Activated B cell treated with CpG ODN at 0.5 μM for 24 hours (primary cell): ENCODE measurements at places on chromosomes 1 and 21.

GRCh38 chr1:7435276-7436055 lies 335.6 kb upstream of the VAMP3 start:
- no peaks in the 10 kb centered on the region for H3K36me3 ChIP-seq
- no peak overlapping the region for H3K27ac ChIP-seq
- H3K4me3 ChIP-seq, result no peak overlapping the region
- DNase-seq, result no peak

DNA sequence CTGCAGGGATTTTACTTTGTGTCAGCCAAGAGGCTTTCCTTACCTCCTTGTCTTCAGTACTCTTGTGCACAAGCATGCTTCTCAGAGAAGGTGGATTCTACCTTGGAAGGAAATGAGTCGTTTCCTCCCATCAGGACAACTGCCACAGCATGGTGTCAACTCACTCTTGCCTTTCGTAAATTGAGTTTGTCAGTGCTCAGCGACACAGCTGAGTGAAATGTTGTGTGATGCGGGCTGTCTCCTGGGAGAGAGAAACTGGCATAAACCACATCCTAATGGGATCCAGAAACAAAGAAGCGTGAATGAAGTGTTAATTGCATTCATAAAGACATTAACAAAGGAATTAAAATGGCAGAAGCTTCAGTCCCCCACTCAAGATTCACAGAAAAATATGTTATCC lies 51.5 kb upstream of the SLC22A15 start:
- no peak overlapping the region for H3K27ac ChIP-seq
- no peaks in the 10 kb centered on the region for H3K36me3 ChIP-seq
- H3K4me3 ChIP-seq, result no peak overlapping the region
- peaks cover 2% of the 10 kb centered on the region for H3K27me3 ChIP-seq
- H3K4me1 ChIP-seq, result peaks cover 21% of the 10 kb centered on the region
- DNase-seq, result no peak

GRCh38 chr1:103517380-103518047 lies 8.0 kb upstream of the RNPC3 start:
- peaks cover 7% of the 10 kb centered on the region for H3K4me1 ChIP-seq
- H3K27ac ChIP-seq, result peak overlapping the region; percentile 36
- H3K4me3 ChIP-seq, result peak overlapping the region; percentile 36
- H3K27me3 ChIP-seq, result no peaks in the 10 kb centered on the region

DNA sequence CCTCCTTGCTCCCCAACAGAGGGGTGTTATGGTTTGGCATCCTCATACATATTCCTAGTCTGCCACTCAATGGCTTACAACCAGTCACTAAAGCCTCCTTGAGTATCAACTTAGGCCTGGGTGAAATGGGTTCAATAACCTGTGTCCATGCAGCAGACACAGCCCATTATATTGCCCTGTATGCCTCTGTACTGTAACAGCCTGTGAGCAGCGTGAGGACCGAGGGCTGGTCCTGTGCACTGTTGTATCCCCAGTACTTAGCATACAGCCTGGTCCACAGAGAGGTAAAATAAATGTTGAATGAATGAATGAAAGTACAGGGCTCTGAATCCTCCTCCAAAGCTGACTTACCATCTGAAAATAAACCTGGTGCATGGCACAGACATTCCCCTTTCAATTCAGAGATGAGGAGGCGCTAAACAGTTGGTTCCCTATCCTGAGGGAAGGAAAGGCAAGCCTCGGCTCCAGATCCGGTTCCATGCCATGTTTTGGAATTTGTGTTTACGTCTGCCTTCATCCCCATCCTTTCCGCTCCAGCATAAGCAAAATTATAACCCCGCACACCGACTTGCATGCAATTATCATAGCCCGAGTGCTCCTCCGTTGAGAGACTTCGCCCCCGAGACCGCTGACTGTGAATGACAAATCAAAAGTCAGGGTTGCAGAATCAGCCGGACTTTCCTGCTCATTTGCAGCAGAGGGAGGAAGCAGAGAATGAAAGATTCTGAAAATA lies 45.0 kb upstream of the DNAJC6 start:
- H3K4me3 ChIP-seq, result no peak overlapping the region
- DNase-seq, result no peak
- H3K36me3 ChIP-seq, result no peaks in the 10 kb centered on the region
- H3K27ac ChIP-seq, result no peak overlapping the region

- H3K4me3 ChIP-seq, result no peak overlapping the region
- H3K27ac ChIP-seq, result no peak overlapping the region
- no peak for DNase-seq
- H3K27me3 ChIP-seq, result no peaks in the 10 kb centered on the region
- H3K4me1 ChIP-seq, result no peaks in the 10 kb centered on the region
These were observed 133.0 kb downstream of the LRRC7 start for GRCh38 chr1:69700770-69701169.

DNA sequence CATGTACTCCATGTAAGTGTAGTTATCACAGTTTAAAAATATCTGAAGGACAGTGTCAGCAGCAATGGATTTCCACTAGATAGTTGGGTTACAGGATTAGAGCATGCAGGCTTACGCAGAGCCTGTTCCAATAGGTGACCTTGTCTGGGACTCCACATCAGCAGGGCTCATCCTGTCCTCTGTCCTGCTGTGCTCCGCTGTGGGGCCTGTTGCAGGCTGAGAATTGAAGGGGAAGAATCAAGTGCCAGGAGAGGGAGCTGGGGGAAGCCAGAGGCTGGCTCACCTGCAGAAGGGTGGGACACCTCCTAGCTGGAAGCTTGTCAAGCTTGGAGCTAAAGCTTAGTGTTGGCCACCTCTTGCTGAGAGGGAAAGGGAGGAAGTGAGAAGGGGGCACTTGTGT lies 62.8 kb downstream of the XCL2 start:
- DNase-seq, result no peak
- no peak overlapping the region for H3K4me3 ChIP-seq

DNA sequence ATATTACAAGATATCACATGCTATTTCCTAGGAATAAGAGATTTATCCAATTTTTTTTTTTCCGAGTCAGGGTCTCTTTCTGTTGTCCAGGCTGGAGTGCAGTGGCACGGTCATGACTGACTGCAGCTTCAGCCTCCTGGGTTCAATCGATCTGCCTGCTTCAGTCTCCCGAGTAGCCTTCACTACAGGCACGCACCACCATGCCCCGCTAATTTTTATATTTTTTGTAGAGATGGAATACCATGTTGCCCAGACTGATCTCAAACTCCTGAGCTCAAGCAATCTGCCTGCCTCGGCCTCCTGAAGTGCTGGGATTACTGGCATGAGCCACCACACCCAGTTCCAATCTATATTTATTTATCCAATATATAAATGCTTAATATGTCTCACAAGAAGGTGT lies 18.0 kb upstream of the WDTC1 start:
- H3K27me3 ChIP-seq, result no peaks in the 10 kb centered on the region
- no peaks in the 10 kb centered on the region for H3K36me3 ChIP-seq
- no peaks in the 10 kb centered on the region for H3K4me1 ChIP-seq
- H3K27ac ChIP-seq, result no peak overlapping the region

- H3K27ac ChIP-seq, result no peak overlapping the region
- H3K4me1 ChIP-seq, result no peaks in the 10 kb centered on the region
- no peak overlapping the region for H3K4me3 ChIP-seq
- DNase-seq, result no peak
These were observed 64.6 kb upstream of the FMN2 start for GRCh38 chr1:240027059-240027462.

- H3K27me3 ChIP-seq, result peaks cover 15% of the 10 kb centered on the region
- H3K27ac ChIP-seq, result no peak overlapping the region
- DNase-seq, result no peak
- no peaks in the 10 kb centered on the region for H3K4me1 ChIP-seq
- H3K4me3 ChIP-seq, result no peak overlapping the region
These were observed 24.5 kb upstream of the ZNF436 start for GRCh38 chr1:23394181-23394580.

DNA sequence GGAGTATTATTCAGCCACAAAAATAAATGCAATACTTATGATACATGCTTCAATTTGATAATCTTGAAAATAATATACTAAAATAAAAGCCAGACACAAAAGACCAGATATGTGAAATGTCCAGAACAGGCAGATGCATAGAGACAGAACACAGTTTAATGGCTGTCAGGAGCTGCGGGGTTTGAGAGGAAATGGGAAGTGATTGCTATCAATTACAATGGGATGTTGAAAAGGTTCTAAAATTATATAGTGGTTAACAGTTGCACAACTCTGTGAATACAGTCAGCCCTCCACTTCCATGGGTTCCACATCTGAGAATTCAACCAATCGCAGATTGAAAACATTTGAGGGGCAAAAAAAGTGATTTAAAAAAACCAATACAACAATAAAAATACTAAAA lies 54.0 kb downstream of the LTN1 start:
- no peak overlapping the region for H3K27ac ChIP-seq
- H3K4me3 ChIP-seq, result no peak overlapping the region
- H3K4me1 ChIP-seq, result no peaks in the 10 kb centered on the region
- no peak for DNase-seq
- H3K27me3 ChIP-seq, result no peaks in the 10 kb centered on the region

- no peak for DNase-seq
- no peak overlapping the region for H3K4me3 ChIP-seq
- no peaks in the 10 kb centered on the region for H3K4me1 ChIP-seq
- no peak overlapping the region for H3K27ac ChIP-seq
- H3K36me3 ChIP-seq, result no peaks in the 10 kb centered on the region
These were observed 47.3 kb downstream of the NEGR1 start for GRCh38 chr1:72235062-72235461.

DNA sequence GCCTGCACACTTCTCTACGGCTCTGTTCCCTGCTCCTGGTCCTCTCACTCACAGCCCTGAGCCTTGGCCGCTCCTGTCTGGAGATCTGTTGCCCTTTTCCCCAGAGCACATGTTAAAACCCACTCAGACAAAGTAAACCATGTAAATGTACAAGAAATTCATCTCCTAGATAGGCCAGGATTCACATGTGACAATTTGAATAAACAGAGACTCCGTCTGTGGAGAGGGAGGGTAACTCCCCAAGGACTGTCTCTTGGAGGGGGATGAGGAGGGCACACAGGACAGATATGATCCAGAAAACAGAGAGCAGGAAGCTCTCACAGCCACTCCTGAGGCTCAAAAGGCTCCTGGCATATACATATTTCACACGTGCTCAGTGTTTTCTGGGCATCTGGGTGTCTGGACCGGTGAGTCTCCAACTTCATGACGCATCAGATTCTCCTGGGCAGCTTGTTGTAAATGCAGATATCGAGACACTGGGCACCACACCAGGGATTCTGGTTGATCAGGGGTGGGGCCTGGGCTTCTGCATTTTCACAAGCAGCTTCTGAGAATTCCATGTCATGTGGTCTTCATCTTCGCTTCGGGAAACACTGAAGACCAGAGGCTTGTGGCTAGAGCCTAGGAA lies 6.4 kb upstream of the KAZN start:
- no peak overlapping the region for H3K27ac ChIP-seq
- DNase-seq, result no peak
- no peaks in the 10 kb centered on the region for H3K36me3 ChIP-seq
- H3K4me3 ChIP-seq, result no peak overlapping the region
- H3K4me1 ChIP-seq, result no peaks in the 10 kb centered on the region

- H3K36me3 ChIP-seq, result no peaks in the 10 kb centered on the region
- no peak for DNase-seq
- peaks cover 6% of the 10 kb centered on the region for H3K27me3 ChIP-seq
- H3K4me3 ChIP-seq, result no peak overlapping the region
These were observed 89.9 kb upstream of the TMPRSS2 start for GRCh38 chr21:41597811-41598231.

DNA sequence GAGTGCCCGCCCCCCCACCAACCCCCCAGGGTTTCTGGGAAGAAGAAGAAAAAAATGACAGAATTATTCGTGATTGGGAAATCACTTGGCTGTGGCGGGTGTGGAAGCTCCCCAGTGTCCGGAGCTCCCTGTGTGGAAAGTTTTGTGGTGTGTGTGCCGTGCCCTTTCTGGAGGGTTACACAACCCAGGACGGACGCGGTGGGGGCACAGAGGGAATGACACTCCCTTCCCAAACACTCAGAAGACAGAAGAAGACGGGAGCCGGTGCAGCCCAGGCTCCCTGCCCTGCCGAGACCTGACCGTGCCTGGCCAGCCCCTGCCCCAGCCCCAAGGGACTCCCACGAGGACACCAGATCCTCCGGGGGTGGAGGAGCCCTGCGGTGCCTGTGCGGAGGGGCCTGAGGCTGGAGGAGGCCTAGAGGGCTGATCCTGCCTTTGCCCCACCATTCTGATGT lies 33.0 kb upstream of the ADARB1 start:
- peaks cover 12% of the 10 kb centered on the region for H3K4me1 ChIP-seq
- H3K27ac ChIP-seq, result no peak overlapping the region

DNA sequence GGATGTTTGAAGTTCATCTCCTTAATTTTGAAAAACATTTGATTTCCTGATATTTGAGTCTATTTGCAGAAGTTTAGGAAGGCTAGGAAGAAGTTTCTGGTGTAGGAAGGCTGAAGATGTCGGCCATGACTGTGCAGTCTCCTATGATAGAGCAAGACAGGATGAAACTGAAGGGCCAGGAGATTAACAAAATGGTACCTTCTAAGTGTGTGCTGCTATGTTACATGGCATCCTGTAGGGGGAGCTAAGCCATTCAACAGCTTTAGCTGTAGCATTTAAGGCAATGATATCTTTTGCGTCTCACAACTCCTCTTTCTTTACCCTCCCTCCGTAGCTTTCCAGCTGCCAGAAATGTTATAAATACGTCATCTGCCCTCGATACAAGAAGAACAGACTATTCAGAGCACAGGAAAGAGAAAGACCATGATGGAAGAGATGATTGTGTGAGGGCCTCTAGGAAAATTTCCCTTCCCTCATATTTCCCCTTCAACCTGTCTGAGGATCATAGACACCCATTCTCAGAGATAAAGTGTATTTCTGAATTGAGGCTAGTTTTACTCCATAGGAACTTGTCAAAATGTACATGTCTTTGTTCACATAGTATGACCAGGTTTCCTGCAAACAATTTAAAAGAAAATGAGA lies 61.1 kb downstream of the XCL1 start:
- peaks cover 4% of the 10 kb centered on the region for H3K27me3 ChIP-seq
- no peak overlapping the region for H3K27ac ChIP-seq
- no peak overlapping the region for H3K4me3 ChIP-seq

GRCh38 chr1:56676571-56677035 lies 31.5 kb downstream of the PRKAA2 start:
- DNase-seq, result no peak
- no peak overlapping the region for H3K4me3 ChIP-seq

DNA sequence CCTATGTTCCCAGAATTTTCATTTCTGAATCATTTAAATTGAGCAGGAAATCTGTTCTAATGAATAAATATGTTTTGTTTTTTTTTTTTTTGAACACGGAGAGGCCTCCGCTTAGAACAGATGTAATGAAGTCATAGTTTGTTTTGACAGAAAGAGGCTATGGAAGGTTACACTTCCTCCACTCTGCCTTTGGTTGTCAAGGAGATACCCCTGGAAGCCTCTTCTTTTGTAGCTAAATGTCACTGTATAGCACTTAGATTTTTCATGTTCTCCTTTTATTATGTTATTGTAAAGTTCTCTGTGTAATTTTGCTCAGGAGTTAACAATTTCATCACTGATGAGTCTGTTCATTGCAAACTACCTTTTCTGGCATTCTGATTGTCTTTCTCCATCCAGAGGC lies 22.7 kb upstream of the GNG12 start:
- peaks cover 15% of the 10 kb centered on the region for H3K27me3 ChIP-seq
- no peaks in the 10 kb centered on the region for H3K4me1 ChIP-seq
- no peak for DNase-seq
- H3K27ac ChIP-seq, result no peak overlapping the region
- H3K36me3 ChIP-seq, result no peaks in the 10 kb centered on the region

- H3K27ac ChIP-seq, result no peak overlapping the region
- DNase-seq, result no peak
- H3K27me3 ChIP-seq, result no peaks in the 10 kb centered on the region
- H3K4me3 ChIP-seq, result no peak overlapping the region
- H3K4me1 ChIP-seq, result peaks cover 4% of the 10 kb centered on the region
- H3K36me3 ChIP-seq, result no peaks in the 10 kb centered on the region
These were observed 38.0 kb downstream of the RASSF5 start for GRCh38 chr1:206545351-206545750.
